NCI-H1694 (cell line): ENCODE measurements at places on chromosomes 1 and 21.

- no peak for DNase-seq
Measured at GRCh38 chr1:177469519-177469918, 298.8 kb downstream of the BRINP2 start.

GRCh38 chr1:39841429-39841828 lies 41.9 kb downstream of the TRIT1 start:
- no peak for DNase-seq

DNA sequence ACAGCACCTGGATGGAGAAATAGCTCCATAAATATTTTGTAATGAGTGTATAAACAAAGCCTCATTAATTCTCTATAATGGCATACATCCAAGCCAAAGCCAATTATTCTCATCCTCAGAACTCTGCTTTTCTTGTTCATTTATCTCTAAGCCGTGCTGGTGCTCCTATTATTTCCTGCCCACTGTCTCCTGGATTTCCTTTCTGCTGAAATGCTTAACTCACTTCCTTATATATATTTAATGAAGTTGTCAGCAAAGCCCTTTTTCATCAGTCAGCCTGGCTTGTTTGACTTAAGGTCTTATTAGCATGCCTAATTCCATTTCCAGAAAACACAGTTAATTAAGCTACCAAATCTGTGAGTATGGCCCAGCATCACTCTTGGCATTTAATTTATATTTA lies 93.4 kb downstream of the SLC25A24 start:
- no peak for DNase-seq

- no peak for DNase-seq
Measured at GRCh38 chr1:2592672-2593071, 6.1 kb downstream of the PRXL2B start.

DNA sequence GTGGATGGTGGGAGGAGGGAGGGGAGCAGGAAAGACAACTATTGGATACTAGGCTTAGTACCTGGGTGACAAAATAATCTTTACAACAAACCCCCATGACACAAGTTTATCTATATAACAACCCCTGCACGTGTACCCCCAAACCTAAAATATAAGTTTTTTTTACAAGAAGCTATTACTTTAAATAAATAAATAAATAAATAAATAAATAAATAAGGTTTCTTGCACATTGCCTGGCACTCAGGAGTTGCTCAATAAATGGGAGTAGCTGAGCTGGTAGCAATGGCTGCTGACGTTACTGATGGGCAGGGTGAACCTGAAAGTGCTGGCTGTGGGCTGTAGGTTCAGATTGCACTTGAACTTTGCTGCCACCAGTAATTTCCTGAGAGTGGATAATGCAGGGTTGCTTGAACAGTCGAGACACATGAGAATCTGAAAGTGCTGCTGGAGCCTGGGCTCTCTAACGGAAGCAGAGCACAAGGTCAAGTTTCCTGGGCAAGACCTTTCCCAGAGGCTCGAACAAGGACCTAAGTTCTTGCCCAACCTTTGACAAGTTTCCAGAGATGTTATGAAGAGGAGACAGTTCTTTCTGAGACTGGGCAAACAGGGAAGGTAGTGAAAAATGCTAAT lies 14.8 kb upstream of the KCNE2 start:
- DNase-seq: no peak
